Body of pancreas (tissue), 4 donors: ENCODE measurements at places on chromosomes 16 and 17.

GRCh38 chr16:57911743-57912142 is 59.2 kb downstream of the CNGB1 start:
- DNase-seq = no peak

DNA sequence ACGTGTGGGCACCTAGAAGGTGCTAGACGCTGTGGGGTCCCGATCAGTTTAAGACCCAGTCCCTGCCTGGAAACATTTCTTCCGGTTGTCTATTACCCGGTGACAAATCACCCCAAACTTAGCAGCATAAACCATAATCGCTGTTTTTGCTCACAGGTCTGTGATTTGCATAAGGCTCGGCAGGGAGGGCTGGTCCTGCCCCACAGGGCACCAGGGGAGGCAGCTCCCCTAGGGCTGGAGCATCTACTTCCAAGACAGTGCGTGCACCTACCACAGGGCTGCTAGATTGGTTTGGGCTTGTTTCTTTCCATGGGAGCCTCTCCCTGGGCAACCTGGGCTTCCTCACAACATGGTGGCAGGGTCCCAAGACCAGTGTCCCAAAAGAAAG is 214.5 kb upstream of the CIBAR2 start:
- no peak for DNase-seq

DNA sequence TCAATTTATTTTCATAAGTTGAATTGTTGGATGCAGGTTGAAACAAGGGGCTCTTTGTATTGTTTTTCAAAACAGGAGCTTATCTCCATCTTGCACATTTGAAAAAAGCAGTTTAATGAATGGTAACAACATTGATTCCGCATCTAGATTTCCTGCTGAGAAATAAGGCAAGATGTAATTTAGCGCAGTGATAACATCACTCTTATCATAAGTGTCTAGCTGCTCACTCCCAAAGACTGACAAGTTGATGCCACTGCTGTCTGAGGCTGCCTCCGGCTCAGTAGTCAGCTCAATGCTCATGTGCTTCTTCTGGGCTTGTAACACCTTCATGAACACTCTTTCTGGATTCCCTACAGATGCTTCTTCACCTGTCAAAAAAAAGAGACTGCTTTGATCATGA is 92.4 kb downstream of the KPNA2 start:
- no peak for DNase-seq

- DNase-seq = no peak
These were observed 786.6 kb upstream of the SOX9 start for GRCh38 chr17:71334048-71334751.
